CD4-positive, alpha-beta T cell treated with Interleukin-15 for 4 hours (primary cell): ENCODE measurements at places on chromosomes 3 and 15.

GRCh38 chr3:152828075-152828840, 6.7 kb upstream of the P2RY1 start:
- DNase-seq = no peak

DNA sequence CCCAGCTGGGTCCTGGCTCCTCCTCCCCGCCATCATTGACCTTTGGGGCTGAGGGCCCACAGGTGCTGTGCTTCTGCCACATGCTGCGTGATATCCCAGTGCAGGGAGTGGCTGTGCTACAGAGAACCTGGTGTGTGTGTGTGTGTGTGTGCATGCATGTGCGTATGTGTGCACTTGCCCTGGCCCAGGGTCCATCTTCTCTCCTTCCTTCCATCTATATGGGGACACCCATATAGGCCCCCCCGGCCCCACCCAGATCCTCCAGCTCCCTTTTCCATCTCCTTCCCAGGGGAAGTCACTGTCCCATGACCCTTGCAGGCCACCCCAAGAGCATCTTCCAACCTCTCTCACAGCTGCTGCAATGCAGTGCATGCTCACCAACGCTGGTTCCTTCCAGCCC, 12.6 kb downstream of the RASGRF1 start:
- no peak for DNase-seq

DNA sequence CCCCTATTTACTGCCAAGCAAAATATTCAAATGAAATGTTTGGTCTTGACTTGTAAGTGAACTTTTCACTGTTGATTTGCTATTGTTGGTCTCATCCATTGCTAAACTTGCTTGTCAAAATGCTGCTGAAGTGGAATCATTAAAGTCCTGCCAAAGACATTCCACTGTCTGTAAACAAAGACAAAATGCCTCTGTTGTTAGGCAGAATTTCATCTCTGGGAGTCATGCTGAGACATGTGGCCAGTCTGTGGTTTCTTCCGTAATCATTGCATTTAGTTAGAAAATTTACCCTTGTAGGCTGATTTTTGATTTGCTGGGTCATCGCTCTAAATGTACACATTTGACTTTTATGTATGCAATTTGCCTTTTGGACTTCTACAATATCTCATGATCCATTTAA, 577.7 kb downstream of the MECOM start:
- no peak for DNase-seq

GRCh38 chr3:125403789-125404188, 28.7 kb upstream of the ZNF148 start:
- no peak for DNase-seq

GRCh38 chr3:188972310-188972709, 199.5 kb upstream of the TPRG1 start:
- no peak for DNase-seq

GRCh38 chr3:121994551-121994950, 27.5 kb downstream of the ILDR1 start:
- DNase-seq = no peak

GRCh38 chr3:126364130-126364695, 7.0 kb upstream of the KLF15 start:
- no peak for DNase-seq

DNA sequence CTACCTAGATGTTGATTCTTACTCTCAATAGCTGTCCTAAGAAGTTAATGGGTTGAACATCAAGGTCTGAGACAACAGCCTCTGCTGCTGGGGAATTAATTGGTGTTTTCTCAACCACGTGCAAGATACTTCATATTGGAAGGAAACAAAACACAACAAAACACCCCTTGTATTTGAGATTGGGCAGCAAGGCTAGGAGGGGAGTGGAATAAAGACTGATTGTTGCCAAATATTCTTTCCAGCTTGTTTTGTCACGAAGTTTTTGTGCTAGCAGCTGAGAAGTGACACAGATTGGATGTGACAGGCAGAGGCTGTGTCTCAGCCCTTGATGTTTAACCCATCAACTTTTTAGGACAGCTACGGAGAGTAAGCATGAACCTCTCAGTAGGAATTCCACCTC, 808.4 kb downstream of the IGSF11 start:
- no peak for DNase-seq
